Effector memory CD4-positive, alpha-beta T cell (primary cell): ENCODE measurements at places on chromosomes 2 and 18.

DNA sequence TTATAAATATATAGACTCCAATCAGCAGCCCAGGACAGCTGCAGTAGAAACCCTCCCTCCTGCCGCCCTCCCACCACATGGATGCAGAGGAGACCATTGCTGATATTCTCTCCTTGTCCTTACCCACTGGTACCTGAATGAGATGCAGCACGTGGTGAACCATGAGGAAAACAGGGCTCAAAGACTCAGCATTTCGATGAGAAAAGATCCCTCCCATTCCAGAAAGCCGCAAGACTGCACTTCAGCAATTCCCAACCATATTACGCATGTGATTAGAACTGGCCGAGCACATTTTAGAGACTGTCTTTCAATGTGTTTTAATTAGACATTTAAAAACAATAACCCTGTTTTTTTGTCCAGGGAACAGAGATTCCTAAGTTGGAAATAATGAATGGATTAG, 125.5 kb downstream of the NRP2 start:
- no peak for DNase-seq

GRCh38 chr2:132282911-132283310, 121.2 kb upstream of the ANKRD30BL start:
- DNase-seq: no peak

DNA sequence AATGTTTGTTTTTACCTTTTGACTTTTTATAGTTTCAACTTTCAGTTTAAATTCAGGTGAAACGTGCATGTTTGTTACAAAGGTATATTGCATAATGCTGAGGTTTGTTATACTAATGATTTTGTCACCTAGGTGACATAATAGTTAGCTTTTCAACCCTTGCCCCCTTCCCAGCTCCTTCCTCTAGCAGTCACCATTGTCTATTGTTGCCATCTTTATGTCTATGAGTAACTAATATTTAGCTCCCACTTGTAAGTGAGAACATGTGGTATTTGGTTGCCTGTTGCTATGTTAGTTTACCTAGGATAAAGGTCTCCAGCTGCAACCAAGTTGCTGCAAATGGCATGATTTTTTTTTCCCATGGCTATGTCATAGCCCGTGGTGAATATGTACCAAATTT, 322.3 kb upstream of the SETBP1 start:
- DNase-seq: no peak

GRCh38 chr2:225429717-225430116, 30.2 kb downstream of the NYAP2 start:
- DNase-seq: no peak

DNA sequence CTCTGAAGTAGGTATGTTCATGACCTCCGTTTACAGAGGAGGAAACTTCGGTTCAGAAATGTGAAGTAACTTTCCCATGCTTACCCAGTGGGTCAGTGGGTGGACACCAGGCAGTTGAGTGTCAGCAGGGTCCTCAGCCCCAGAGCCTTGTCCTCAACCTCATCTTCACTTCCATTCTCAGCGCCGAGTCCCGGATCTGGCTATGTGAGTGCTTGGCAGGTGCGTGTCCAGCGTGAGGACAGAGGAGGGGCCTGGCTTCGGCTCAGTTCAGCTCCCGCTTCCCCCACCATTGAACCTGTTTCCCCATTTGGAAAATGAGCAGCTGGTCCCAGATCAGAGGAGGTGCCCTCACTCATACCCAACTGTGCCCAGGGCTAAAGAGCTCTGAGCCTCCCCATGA, 267.6 kb downstream of the ATAD2B start:
- no peak for DNase-seq

DNA sequence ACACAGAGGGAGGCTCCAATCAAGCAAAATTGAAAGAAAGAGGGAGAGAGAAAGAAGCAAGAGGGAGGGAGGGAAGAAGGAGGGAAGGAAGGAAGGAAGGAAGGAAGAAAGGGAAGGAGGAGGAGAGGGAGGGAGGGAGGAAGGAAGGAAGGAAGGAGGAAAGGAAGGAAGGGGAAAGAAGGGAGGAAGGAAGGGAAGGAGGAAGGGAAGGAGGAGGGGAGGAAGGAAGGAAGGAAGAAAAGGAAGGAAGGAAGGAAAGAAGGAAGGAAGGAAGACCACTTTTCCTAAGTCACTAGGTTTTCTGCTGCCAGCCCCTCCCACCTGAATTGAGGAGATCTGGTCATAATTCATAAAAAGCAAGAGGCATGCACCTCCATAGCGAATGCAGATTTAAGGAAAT, 287.0 kb downstream of the SP3 start:
- DNase-seq: no peak

DNA sequence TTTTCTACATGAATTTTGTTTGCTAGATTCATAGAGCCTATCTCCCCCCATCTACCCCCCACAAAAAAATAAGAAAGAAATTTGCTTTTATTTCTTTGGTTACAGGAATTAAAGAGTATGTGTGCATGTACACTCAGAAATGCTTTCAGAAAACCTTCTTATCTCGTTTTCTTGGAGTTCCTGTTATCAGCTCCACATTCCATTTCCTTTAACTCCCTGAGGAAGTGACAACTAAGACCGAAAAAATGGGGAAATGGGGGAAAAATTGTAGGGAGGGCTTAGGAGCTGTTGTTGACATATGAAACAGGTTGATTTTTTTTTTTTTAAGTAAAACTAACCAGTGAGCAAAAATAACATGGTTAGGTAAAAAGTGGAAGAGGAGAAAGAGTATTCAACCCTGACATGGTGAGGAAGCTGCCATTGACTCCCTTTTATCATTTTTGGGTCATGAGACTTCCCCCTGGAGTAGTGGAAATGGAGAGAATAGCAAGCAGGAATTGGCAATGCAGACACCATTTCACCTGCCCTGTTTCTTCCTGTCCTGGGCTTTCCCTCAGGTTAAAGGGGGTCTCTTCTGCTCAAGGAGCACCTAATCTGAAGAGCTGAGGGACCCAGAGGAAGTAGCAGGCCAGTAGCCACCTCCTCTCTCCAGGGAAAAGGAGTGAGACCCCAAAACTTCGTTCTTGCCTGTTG, 93.5 kb downstream of the OSBPL6 start:
- DNase-seq: no peak

DNA sequence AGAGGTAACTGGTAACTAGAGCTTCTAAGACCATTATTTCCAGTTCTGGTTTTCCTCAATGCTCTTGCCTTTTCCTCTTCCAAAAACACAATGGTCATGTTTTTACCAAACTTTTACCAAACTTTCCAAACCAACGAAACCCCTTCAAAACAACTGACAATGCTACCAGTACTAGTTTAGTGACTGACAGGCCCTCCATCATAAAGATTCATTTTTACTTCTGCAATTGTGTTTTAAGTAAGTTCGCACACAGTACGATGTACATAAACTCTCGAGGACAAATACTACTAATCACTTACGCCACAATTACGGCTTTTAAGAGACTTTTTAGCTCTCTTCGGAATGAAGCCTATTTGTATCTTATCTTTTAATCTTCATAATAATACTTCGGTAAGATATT, 900 bp downstream of the C18orf32 start:
- no peak for DNase-seq

DNA sequence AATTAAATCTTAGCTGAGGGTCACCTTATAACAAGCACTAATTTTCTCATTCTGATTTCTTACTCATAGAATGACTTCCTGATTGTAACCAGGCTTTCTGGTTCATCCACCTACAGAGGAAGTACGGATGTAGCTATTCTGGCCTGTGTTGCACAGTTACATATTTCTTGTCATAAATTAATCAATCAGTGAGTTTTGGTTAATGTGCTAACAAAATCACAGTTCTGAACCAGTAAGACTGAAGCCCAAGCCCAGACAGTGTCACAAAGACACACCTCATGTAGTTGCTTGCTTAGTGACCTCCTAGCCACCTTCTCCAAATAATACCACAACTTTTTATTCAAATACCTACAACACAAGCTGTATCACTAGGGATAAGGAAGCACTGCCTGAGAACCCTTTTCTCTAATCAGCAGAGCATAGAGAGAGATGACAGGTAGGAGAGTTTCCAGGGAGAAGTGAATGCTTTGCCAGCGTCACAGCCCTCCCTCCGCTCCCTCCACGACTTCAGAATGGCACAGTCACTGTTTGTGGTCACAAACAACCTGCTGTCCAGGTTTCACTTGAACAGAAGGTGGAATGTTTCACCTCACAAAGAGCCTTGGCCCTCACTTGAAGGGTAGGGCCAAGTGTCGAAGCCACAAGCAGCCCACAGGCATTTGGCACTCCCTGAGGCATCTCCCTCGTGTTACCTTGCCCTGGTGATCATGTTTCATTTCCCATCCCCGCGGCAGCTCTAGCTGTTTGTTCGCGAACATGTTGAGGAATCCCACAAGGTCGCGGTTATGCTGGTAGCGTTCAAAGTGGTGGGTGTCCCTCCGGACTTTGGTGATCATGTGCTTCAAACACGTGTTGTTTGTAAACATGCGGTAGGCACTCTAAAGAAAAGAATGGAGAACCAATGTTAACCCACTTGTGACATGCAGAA, 120.8 kb upstream of the STK17B start:
- no peak for DNase-seq

DNA sequence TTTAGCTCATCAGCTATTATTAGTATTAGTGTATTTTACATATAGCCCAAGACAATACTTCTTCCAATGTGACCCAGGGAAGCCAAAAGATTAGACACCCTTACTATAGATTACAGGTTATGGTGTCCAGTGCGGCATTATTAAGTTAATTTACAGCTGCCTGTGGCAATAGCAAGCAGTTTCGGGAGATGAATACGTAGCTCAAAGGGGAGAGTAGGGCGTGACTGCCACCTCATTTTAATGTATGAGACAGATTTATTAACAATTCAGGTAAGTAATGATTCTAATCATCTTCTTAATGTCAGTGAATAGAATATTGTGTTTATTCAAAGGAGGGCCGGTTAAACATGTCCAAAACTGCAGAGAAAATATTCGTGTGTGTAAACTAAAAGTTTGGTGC, 6.8 kb upstream of the DSG3 start:
- DNase-seq: no peak

DNA sequence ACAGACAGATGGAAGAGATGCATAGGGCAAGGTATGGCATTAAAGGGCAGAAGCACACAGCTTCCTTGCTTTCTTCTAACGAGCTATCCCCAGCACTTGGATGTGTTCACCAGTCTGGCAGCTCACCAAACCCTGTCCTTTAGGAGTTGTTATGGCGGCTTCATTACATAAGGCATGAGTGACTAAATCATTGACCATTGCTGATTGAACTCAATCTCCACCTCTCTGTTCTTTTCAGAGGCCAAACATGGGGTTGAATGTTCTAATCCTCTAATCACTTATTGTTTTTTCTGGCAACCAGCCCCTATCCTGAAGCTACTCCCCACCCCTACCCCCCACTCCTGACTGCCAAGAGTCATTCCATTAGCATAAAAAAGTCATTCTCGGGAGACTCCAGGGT, 301.8 kb downstream of the XIRP2 start:
- DNase-seq: no peak

GRCh38 chr2:229566370-229566769, 148.0 kb downstream of the DNER start:
- no peak for DNase-seq

DNA sequence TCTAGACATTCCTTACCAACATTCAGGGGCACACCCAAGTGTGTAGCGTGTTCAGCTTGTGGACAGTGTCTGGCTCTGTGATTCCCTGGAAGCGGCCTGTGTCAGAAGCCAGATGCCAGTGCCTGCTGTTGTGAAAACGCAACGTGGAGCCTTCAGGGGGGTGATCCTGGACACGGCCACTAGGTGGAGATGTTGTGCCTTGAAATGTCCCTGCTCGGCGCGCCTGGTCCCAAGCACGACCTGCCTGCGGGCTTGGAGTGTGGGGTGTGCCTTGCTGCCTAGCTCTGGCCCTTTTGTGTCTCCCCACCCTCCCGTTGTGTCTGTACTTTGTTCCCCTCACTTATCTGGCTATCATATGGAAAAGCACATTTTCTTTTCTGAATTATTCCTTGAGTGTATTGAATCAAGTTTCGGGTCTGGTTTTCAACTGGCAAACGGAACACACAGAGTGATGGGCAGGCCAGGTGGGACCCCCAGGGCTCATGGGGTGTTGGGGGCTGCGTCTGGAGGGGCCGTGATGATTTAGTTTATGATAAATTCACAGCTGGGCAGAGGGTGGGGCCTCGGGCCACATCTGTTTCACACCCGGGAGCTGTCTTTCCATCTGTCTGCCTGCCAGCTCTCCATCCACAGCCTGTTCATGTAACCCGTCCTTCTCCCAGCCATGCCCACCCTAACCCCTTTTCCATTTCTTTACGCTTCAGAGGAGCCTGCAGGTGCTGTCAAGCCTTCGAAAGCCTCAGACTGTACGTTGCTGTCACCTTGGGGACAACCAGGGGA, 95.5 kb downstream of the DYSF start:
- no peak for DNase-seq

GRCh38 chr2:10469301-10469700, 21.2 kb upstream of the ODC1 start:
- DNase-seq: no peak

- DNase-seq: no peak
Observed at GRCh38 chr2:119195001-119195400, 28.6 kb upstream of the STEAP3 start.

GRCh38 chr2:17965196-17965595, 86.7 kb downstream of the KCNS3 start:
- no peak for DNase-seq

GRCh38 chr2:66888791-66889631, 454.1 kb downstream of the MEIS1 start:
- no peak for DNase-seq

GRCh38 chr2:63842149-63843061, 709 bp downstream of the UGP2 start:
- no peak for DNase-seq

DNA sequence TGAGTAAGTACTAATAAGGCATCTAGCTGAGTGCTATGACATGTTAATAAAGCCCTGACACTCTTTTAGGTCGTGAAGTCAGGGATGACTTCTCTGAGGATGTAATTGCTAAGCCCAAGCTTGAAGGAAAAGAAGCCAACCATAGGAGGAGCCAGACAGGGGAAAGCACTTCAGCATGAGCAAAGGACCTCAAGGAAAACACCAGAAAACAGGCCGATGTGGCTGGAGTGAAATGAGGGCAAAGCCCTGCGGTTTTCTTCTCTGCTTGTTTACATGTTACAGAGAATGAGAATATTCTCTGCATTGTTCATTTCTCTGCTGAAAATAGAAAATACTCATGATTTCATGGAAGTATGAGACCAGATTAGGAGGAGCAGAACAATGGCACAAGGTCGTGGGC, 112.5 kb upstream of the ARHGAP28 start:
- DNase-seq: no peak

GRCh38 chr2:23429036-23429435, 44.1 kb downstream of the KLHL29 start:
- no peak for DNase-seq

DNA sequence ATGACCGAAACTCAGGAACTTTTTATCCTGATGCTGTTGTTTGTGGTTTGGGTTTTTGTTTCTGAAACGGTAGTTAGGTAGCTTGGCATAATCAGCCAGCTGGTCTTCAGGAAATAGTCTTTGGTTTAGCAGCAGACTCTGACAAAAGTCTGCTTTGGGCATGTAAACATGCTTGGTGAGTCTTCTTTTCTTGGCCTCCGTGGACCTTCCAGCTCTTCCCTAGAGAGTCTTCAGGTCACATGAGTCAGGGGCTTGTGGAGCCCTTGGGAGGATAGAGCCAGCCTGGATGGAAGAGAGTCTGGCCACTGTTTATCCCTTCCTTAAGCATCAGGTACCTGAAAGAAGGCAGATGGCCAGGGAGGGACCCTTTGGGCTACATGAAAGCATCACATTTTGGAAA, 154.5 kb downstream of the MGAT5 start:
- DNase-seq: no peak

GRCh38 chr2:12488352-12489318, 228.1 kb upstream of the TRIB2 start:
- DNase-seq: no peak
